ENCODE measurements at places on chromosomes 11 and 22.

DNA sequence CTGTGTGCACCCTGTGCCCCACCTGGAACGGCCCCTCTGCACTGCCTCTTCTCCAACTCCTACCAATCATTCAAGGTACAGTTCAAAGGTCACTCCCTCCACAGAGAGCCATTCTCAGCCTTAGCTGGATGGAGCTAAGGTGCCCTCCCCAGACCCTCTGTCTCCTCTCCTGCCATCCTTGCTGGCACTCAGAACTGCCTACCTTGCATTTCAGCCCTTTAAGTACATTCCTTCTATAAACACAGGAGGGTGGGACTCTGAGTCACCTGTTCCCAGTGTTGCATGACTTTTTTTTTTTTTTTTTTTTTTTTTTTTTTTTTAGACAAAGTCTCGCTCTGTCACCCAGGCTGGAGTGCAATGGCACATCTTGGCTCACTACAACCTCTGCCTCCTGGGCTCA lies 8.6 kb downstream of the TTLL1 start:
- DNase-seq: no peak

DNA sequence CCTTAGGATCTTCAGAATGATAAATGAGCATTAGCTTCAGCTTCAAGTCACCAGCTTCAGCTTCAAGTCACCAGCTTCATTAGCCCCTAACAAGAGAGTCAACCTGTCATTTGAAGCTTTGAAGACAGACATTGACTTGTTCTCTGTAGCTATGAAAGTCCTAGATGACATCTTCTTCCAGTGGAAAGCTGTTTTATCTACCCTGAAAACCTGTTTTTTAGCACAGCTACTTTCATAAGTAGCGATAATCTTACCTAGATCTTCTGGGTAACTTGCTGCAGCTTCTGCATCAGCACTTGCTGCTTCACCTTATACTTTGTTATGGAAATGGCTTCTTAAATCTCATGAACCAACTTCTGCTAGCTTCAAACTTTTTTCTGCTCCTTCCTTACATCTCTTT lies 85.7 kb downstream of the PGR start:
- DNase-seq: no peak

DNA sequence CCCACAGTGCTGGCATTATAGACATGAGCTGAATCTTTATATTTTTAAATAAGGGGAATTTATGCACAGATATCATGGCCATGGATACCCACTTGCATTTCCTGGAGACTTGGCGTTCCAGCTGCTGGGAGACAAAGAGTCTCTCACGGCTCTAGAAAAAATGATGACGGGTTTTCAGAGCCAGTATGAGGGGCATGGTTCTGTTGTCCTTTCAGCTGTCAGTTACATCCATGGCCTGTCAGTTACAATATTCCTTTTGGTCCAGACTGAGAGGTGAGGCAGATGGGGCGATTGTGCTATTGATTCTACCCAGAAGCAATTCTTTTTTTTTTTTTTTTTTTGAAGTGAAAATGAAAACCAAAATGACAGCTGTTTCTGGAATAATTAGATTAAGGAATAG lies 29.7 kb downstream of the USH1C start:
- DNase-seq: no peak

- no peak for DNase-seq
These were observed 29.1 kb downstream of the LIMK2 start for GRCh38 chr22:31241200-31241599.

GRCh38 chr11:120386318-120386717 lies 50.1 kb downstream of the ARHGEF12 start:
- no peak for DNase-seq

- DNase-seq: no peak
These were observed 97.9 kb downstream of the SPATA19 start for GRCh38 chr11:133747409-133747808.

DNA sequence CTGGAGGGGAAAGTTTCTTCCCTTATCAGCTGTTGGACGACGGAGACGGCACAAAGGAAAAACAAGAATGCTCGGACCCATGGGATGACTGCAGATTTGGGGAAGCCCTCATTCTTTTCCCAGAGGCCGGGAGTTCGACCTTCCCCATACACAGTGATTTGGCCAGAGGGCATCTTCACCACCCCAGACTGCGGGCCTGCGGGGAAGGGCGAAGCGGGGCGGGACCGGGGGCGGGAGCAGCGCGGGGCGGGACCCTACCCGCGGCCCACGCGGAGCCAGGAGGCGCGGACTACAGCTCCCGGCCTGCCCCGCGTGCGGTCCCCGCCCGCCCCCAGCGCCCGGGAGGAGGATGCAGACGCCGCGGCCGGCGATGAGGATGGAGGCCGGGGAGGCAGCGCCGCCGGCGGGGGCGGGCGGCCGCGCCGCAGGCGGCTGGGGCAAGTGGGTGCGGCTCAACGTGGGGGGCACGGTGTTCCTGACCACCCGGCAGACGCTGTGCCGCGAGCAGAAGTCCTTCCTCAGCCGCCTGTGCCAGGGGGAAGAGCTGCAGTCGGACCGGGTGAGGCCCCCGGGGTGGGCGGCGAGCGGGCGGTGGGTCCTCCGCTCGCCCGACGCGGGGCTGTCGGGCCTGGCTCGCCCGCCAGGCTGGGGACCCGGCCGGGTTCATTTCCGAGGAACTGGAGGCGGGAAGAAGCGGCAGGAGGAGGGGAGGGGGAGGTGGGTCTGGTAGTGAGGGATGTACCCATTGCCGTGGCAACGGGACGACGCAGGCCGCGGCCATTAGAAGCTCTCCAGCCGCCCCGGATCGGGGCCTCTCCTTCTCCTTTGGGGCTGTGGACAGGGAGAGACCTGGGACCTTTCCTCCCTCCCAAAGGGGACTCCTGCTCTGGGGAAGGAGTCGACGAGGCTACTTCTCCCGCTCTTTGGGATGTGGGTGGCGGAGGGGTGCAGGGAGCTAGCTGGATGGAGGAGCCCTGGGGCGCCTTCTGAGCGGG lies at the start of gene KCTD17:
KCTD17 (plus strand) TSS at position 352 of the 995 bp plus-strand sequence; CDS start at position 371, 19 bp downstream.
- peak; percentile 36 for DNase-seq

- no peak for DNase-seq
These were observed 65.2 kb downstream of the NFAM1 start for GRCh38 chr22:42366806-42367581.
